ENCODE measurements at places on chromosomes 16 and 17. TPM values are rescaled to one million over a fixed set of nuclear protein-coding genes. Genes with fewer than 3 reads are reported as not detected.
A peak's percentile ranks its signal among the peaks of the same experiment; 100 is the strongest.

The PTX4 gene
- not detected for total RNA-seq

The SERPINF2 gene
- 0.18 TPM for total RNA-seq

The KRTAP2-4 gene
- not detected for total RNA-seq

The NAGS gene
- 2.5 TPM for total RNA-seq

The RPL13 gene
- 3,366 TPM for total RNA-seq

The KRT16 gene
- 2.0 TPM for total RNA-seq

The NTN3 gene
- 0.45 TPM for total RNA-seq

The C17orf78 gene
- total RNA-seq, result not detected

The CDT1 gene
- 0.82 TPM for total RNA-seq

- DNase-seq, result no peak
Observed at GRCh38 chr17:37662353-37662752, 19.1 kb upstream of the DDX52 start.

DNA sequence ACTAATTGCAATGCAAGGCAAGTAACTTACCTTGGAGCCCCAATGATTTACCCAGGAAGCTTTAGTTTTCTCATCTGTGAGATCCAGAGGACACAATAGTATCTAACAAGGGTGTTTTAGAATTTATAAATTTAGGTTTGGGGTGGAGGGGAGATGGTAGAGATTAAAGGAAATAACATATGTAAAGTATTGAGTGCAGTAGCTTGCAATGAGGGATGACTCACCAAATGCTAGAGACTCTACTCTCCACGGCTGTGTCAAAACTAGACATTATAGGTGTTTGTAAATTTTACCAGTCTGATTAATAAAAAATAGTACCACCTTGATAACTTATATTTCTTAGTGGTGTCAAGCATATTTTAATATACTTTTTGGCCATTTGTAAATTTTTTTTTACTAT lies 3.7 kb upstream of the ABCA9 start:
- no peak for DNase-seq

DNA sequence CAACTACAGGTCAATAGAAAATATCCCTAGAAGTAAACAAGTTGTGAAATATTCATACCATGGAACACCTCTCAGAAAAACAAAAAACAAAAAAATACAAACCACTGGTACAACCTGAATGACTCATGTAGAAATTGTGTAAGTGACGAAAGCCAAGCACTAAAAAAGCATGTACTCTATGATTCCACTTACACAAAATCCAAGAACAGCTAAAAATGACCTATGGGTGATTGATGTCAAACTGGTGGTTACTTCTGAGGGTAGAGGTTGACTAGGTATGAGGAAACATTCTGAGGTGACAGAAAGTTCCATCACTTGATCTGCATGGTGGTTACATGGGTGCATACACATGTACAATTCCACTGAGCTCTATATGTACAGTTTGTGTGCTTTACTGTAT lies 31.1 kb downstream of the DHRS7C start:
- no peak for DNase-seq

DNA sequence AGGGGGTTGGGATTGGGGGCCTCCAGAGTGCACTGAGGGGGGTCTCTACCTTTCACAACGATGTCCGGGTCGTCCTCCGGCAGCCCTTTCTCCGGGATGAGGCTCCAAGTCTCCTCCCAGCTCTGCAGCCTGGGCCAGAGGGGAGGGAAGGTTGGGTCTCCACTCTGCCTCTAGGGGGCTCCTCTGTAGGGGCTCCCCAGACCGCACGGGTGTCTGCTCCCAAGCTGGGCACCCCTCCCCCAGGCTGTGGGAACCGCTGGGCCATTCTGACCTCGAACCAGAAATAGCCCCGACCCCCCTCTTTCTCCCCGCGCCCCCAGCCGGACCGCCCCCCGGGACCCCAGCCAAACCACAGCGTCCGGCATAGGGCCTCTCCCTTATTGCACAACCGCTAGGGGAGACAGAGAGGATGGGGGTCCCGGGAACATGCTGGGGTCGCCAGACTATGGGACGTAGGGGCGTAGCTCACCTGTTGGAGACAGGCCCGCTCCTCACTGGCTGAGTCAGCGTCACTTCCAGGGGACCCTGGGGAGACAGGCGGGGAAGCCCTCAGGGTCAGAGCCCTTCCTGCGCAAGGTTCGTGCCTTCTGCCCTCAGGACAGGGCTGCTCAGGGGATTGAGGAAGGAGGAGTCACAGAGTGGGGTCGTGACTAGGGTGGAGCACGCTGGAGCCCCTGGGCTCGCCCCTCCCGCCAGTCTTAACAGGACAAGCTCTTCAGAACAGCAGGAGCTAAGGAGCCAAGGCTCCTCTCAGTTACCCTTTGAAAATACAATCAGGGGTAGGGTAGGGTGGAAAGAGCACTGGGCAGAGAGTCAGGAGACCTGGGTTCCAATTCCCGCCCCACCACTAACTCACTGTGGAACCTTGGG lies 2.7 kb downstream of the PLEKHH3 start:
- DNase-seq, result peak; percentile 64

- DNase-seq, result no peak
Observed at GRCh38 chr17:51650202-51650601, 389.9 kb downstream of the UTP18 start.

DNA sequence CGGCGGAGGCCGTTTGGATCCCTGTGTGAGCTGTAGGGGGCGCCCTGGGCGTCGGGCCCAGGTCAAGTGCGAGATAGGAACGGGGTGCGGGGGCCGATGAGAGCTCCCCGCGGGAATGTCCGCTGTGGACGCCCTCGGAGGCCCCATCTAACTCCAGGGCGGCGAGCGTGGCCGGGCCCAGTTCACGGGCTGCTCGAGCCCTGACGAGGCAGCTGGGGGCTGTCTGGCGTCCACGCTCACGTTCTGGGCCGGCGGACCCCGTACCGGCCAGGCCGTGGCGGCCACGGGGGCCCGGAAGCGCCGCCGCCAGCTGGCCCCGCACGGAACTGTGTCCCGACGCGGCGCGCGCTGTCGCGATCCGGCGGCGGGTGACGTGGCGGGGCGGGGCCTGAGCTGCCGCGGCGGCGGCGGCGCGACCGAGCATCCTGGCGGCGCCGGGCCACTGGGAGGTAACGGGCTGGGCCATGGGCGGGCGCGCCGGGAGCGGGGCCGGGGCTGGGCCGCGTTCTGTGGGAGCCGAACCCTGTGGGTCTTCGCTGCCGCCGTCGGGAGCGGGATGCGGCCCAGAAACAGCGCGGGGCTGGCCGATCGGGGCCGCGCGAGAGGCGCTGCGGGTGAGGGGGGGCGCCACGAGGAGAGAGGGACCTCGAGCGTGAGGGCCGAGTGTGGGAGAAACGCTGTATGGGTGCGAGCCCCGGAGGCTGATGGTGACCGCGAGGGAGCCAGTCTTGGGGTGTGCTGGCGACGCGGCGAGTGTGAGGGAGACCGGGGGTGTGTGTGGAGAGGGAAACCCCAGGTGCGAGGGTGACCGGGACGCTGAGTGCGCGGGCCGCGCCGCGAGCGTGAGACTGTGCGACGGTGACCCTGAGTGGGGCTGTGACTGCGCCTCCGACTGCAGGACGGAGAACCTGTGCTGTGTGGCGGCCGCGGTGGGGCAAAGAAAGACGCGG lies at the start of gene SLC7A6:
SLC7A6 (plus strand) TSS at position 399 of the 950 bp plus-strand sequence. CDS start 10,201 bp downstream, outside the sequence.
- DNase-seq, result peak; percentile 60

DNA sequence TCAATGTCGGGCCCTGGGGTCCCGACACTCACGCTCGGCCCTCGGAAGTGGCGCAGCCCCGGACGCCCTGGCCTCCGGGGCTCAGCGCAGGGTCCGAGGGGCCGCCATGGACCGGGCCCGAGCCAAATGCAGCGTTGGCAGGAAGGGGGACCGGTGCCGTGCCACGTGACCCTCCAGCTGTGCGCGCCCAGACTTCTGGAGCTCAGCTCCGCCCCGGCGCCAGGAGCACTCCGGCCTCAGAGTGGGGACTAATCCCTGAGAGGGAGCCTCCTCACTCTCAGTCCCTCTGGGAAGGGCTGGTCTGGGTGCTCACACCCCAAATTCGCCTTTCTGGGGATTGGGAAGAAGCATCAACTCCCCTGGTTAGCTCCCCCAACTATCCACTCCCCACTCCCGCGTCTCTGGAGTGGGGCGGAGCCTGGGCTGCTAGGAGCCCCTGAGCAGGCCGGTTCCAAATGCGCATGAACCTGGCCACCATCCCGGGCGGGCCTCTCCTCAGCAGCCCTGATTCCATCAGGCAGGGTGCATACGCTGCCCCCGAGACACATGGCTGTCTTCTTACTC lies at the start of gene B3GNT9:
B3GNT9 (minus strand) TSS at position 166 of the 564 bp plus-strand sequence. CDS start 513 bp downstream, outside the sequence.
- peak; percentile 80 for DNase-seq

DNA sequence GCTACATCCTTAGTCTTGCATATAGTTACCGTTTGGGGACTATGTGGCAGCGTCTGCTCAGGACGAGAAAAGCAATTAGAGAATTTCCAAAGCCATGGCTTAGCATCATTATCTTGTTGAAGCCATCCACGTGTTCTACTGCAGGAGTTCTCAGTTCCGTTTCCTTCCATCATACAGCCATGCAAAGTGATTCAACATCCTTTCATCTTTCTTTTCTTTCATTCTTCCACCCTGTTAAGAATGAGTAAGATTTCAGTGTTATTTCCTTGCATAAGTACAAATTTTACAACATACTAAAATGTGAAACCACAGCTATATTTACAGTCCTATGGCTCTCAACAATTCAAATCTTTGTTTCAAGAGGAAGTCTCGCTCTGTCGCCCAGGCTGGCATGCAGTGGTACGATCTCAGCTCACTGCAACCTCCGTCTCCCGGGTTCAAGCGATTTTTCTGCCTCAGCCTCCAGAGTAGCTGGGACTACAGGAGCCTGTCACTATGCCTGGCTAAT lies 3.8 kb downstream of the MARF1 start:
- no peak for DNase-seq

- no peak for DNase-seq
Observed at GRCh38 chr16:2985462-2985861, 5.2 kb upstream of the PKMYT1 start.

DNA sequence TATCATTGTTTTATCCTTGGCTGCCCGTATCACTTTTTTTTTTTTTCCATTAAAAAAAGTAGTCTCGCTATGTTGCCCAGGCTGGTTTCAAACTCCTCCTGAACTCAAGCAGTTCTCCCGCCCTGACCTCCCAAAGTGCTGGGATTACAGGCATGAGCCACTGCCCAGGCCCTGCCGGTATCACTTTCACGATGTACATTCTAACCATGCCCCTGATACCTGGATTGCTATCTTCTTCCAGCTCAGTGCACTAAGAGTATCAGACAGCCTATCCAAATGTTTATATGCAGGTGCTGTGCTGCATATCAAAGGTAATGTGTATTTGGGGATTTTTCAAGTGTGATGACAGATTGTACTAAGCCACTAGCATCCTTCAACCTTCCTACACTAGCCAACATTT lies 14.2 kb downstream of the MOSMO start:
- DNase-seq, result no peak

GRCh38 chr17:46028374-46028773 lies 29.3 kb downstream of the STH start:
- DNase-seq, result no peak

GRCh38 chr17:3973495-3974137 lies 9.4 kb upstream of the ATP2A3 start:
- DNase-seq, result no peak

DNA sequence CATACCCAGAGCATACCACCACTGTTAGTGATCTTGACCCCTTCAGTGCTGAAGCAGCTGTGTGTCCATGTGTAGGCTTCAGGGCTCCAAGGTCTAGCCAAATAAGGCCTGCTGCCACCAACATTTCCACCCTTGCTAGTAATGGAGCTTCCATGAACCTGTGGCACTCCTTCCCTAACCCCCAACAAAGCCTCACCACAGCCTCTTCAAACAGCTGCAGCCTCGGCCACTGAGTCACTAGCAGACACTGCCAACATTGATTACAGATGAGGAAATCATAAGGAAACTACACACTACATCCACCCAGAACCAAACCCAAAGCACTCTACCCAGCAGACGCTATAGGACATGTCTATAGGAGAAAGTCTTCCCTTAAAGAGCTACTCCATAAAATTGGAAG lies 610.7 kb downstream of the KCNJ2 start:
- DNase-seq, result no peak

GRCh38 chr16:88347656-88348376 lies 34.9 kb upstream of the ZNF469 start:
- DNase-seq, result no peak

- peak; percentile 6 for DNase-seq
Observed at GRCh38 chr16:24253192-24253591, 2.9 kb upstream of the CACNG3 start.

DNA sequence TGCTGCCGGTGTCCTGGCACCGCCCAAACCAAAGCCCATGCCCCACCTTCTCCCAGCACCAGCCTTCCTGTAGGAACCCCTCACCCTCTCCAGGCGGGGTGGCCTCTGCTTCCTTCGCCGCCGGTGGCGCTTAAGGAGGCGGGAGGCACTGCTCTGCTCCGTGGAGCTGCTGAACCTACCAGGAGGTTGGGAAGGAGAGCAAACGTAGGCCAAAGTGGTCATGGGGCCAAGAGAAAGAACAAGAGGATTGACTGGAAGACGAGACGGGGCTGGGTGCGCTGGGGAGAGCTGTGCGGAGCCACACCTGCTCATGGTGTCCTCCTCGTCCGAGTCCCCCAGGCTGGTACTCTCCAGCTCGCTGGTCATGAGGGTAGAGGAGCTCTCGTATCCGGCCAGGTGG lies 4.8 kb downstream of the DVL2 start:
- DNase-seq, result no peak

GRCh38 chr17:7667656-7668406 lies 17.1 kb downstream of the ATP1B2 start:
- DNase-seq, result no peak

DNA sequence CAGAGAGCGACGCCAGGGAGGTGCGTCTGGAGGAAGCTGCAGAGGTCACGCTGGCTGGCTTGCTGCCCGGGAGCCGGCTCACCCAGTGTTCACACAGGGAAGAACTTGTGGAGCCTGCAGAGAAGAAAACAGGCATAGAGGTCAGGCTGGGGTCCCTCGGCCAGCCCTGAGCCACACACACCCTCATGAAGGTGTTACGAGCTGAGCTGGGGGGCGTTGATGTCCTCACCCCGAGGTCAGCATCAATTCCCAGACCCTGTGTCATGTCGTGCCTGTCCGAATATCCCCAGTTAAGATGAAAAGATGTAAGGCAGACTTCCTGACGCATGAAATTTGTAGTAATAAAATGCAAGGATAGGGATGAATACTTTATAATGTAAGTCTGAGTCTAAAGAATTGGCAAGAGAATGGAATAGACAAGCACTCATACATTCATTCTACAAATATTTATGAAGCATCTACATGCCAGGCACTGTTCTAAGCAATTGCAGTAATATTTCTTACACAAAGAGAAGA lies 77.1 kb downstream of the USP31 start:
- peak; percentile 77 for DNase-seq

GRCh38 chr16:69107316-69107962 lies 2.0 kb downstream of the HAS3 start:
- DNase-seq, result peak; percentile 19

- no peak for DNase-seq
Observed at GRCh38 chr17:79132271-79133064, 57.8 kb downstream of the ENGASE start.
